ENCODE measurements at places on chromosomes 5 and 9.
A peak's percentile ranks its signal among the peaks of the same experiment; 100 is the strongest.

DNA sequence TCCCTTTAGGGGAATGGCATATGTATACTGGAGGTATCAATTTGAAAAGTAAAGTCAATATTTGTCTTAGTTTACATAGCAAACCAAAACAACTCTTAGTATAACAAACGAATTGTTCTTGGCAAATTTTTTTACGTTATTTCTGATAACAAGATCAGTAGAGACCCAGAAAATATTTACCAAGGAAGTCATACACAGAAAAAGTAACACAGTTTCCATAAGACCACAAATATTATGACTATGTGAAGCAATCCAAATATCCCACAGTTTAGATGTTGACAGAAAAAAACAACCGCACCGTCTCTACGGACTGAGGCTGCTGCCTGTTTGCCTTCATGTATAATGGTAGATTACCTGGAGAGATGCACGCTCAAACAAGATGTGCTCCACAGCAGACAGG lies 46.5 kb upstream of the DAPK1 start:
- DNase-seq: no peak

GRCh38 chr9:17905366-17905765 lies 326.5 kb downstream of the SH3GL2 start:
- no peak for DNase-seq

DNA sequence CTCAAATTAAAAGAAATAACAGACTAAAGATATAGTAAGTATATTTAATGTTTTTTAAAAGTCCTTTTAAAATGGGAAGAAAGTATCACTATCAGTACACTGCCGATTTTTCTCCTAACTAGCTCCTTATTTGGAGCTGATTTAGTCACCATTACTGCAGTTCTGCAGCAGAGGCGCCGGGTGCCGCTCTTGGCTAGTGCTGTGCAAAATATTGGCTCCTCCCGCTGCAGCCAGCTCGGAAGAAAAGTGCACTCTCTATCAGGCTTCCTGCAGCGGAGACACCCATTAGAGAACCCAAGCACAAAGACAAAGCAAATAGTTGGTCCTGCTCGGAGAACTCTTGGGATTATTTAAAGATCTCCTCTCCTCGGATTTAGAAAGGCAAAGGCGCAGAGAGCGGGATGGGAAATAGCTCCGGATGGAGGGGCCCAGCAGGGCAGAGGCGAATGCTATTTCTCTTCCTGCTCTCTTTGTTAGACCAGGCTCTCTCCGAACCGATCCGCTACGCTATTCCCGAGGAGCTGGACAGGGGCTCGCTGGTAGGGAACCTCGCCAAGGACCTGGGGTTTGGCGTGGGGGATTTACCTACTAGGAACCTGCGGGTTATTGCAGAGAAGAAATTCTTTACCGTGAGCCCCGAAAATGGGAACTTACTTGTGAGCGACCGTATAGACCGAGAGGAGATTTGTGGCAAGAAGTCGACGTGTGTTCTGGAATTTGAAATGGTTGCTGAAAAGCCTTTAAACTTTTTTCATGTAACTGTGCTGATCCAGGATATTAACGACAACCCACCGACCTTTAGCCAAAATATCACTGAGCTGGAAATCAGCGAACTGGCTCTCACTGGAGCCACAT lies at the start of gene PCDHGB3:
PCDHGB3 (plus strand) TSS at position 249 of the 855 bp plus-strand sequence; CDS start at position 402, 153 bp downstream.
- DNase-seq: peak; percentile 82

DNA sequence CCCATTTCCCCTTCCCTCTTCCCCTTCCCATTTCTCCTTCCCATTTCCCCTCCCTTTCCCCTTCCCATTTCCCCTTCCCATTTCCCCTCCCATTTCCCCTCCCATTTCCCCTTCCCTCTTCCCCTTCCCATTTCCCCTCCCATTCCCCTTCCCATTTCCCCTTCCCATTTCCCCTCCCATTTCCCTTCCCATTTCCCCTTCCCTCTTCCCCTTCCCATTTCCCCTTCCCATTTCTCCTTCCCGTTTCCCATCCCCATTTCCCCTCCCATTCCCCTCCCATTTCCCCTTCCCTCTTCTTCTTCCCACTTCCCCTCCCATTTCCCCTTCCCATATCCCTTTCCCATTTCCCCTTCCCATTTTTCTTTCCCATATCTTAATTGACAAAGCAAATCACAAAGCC lies 109.0 kb downstream of the OLFM1 start:
- DNase-seq: no peak

DNA sequence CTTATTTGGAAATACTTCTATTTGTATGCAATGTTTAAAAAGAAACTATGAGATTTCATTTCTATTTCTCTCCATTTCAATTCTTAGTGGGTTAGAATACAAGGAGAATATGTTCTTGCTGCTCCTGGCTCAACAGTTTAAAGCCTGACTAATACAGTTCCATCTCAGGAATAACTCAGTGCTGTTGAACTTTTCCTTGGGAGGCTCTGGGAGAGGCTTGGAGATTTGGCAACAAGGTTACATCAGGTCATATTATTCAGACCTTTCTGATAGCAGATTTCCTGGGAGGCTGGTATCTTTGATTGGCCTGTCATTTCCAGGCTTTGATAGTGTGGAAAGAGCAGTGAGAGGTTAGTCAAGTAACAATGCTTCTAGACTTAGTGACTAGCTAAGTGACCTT lies 481.7 kb upstream of the KLF4 start:
- no peak for DNase-seq

- DNase-seq: peak; percentile 35
Measured at GRCh38 chr5:90802474-90803317, 244.1 kb downstream of the ADGRV1 start.

DNA sequence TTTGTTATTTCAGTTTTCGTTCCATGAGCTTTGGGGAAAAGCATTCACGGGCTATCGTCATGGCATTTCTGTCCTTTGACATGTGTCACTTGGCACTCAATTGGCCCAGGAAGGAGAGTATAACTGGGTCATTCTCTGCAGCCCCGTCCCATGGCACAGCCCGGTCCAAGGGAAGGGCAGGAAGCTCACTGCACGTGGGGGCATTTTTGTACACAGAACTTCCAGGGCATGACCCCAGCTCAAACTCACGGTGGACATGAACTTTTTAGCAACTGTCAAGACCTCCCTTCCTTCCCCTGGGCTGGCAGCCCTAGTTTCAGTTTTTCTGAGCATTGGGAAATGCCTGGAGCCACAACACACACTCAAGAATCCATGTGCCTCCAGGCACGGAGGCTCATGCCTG lies 161.6 kb upstream of the PANK3 start:
- DNase-seq: no peak

GRCh38 chr5:64575561-64575960 lies 69.7 kb downstream of the RGS7BP start:
- no peak for DNase-seq

DNA sequence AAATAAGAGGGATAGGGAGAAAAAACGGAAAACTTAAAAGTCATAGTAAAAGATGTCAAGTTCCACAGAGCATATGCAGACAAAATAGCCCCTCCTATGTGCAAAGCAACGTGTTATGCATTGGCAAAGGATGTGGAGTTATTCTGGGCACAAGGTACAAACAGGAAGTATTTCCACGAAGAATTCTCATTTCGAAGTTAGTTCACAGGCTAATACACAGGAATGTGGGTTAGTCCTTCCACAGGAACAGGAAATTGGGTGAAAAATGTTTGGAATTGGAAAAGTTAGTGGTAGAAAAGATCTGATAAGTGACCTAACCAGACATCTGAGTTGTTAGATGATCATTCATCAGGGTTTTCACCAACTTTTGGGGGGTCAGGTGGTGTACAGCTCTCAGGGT lies 326.6 kb downstream of the EBF1 start:
- DNase-seq: no peak

DNA sequence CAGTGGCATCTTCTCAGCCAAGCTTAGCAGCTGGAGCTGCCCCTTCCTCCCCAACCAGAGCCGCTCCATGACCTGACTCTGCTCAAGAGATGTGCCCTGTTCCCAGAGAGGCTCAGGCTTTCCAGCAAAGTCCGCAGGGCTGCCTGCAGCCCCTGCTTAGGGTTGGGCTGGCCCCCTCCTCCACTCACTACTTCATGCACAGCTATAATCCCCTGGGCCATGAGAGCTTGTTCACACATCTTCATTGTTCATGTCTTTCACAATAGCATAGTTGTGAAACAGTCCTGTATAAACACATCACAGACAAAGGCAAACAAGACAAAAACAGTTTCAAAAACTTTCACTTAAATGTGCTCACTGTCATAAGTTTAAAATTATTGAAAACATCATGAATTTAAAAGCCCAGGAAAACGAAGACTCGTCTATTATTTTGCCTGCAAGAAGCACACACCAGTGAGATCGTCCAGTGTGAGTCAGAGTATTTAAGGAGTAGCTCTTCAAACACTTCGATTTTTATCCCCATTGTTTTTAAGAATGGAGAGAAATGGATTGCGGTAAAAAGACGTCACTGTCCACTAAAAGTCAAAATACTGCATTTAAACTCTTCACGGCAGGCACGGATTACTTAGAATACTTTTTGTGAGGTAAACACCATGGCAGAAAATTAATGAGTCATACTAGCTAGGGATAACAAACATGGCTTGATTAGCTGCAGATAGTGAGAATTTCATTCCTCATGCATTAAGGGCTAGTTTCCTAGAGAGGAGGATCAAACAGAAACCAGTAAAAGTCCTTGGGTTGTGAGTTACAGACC lies 40.7 kb upstream of the S1PR3 start:
- DNase-seq: no peak

DNA sequence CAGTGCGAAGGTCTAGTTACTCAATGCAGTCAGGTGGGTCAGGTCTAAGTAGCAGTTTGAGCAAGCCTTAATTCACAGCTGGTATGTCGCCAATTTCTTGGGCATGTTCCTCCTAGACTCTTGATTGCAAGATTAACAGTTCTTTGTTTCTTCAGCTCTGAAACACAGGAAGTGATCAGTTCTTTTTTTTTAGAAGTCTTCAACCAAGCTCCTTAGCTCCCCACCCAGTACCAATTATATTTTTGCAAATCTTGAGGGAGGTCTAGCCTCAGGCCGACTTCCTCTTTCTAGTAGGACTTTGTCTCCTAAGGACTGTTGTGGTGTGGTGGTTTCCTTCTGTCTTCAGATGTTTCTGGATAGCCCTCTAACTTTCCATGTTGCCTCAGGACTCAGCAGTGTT lies 2054.2 kb downstream of the MAT2B start:
- DNase-seq: peak; percentile 11

GRCh38 chr9:105187781-105188180 lies 56.7 kb upstream of the SLC44A1 start:
- no peak for DNase-seq

GRCh38 chr5:8413975-8414374 lies 545.0 kb downstream of the MTRR start:
- no peak for DNase-seq

DNA sequence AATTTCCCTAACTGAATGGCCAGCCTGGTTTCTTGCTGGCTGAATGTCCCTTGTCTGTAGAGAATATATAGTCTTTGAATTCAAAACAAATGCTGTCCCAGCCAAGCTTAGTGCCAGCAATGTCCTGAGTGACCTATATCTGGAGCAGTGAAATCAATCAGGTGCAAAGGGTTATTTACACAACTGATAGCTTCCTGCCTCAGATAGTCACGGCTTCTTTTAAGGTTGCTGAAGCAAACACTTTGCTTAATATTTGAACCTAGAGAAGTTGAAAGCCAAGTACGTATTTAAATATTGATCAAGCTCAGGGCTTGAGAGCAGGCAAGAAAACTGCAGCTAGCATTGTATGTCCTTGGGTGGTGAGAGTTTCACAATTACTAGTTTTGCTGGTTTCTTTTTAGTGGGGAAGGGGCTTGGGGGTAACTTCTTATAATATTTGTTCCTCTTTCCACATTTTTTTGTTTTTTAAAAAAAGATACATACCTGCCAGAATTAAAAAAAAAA lies 2.0 kb upstream of the ARHGEF28 start:
- no peak for DNase-seq

- DNase-seq: peak; percentile 73
Measured at GRCh38 chr9:7756088-7756487, 43.5 kb downstream of the DMAC1 start.

GRCh38 chr5:15406478-15406877 lies 93.5 kb upstream of the FBXL7 start:
- no peak for DNase-seq

DNA sequence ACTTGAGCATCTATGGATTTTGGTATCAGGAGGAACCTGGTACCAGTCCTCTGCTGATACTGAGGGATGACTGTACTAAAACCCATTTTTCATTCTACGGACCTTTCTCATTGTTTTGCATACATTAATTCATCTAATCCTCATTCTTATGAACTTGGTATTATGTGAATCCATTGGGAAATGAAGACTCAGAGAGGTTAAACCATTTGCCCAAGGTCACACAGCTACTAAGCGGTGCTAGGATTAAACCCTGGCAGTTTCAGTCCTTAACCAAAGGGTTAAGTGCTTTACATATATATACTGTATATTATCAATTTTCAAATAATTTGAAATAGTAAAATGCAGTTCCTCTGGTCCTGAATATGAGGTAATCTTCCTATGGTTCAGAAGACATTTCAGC lies 3.8 kb downstream of the CAMLG start:
- no peak for DNase-seq

- DNase-seq: no peak
Measured at GRCh38 chr9:13013991-13014883, 239.4 kb downstream of the LURAP1L start.

- no peak for DNase-seq
Measured at GRCh38 chr5:72234868-72235267, 85.2 kb downstream of the MRPS27 start.

GRCh38 chr9:111916234-111916645 lies 19.6 kb downstream of the UGCG start:
- DNase-seq: no peak

GRCh38 chr5:93576994-93577853 lies 3.8 kb downstream of the NR2F1-AS1 start:
- DNase-seq: no peak

GRCh38 chr5:151132963-151133362 lies 24.6 kb downstream of the ANXA6 start:
- DNase-seq: no peak

- no peak for DNase-seq
Measured at GRCh38 chr9:20125727-20126126, 336.9 kb upstream of the SLC24A2 start.

GRCh38 chr5:122354293-122354692 lies 42.3 kb downstream of the SNCAIP start:
- no peak for DNase-seq

DNA sequence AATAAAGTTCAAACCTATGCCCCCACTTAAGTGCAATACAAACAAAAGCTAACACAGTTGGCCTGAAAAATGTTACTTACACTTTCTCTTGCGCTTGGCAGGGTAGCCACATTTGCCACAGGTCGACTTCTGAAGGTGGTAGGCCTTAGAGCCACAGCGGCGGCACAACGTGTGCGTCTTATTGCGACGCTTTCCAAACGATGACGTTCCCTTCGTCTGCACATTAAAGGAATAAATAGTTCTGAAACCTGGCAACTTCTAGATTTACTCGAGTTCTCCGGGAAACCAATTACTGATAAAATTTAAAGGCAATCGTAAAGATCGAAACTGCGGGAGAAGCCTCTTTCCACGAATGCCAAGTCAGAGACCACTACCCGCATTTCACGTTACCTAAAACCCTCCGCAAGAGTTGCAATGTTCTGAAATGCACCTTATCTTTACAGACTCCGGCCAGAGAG lies 602 bp downstream of the RPL37 start:
- peak; percentile 53 for DNase-seq

- no peak for DNase-seq
Measured at GRCh38 chr9:120891245-120891883, 14.4 kb upstream of the PHF19 start.

GRCh38 chr5:174755106-174755505 lies 30.7 kb downstream of the MSX2 start:
- DNase-seq: no peak
